Esophagus (tissue), 2 donors: ENCODE measurements at places on chromosomes 5 and 9. TPM values are rescaled to one million over a fixed set of nuclear protein-coding genes. Genes with fewer than 3 reads are reported as not detected.

The NR2F1 gene
- polyA plus RNA-seq, result 9.5 TPM

The TAS2R1 gene
- polyA plus RNA-seq, result not detected

The INSL6 gene
- polyA plus RNA-seq, result not detected

The ANKRD20A1 gene
- polyA plus RNA-seq, result 0.85 TPM

The SGCD gene
- polyA plus RNA-seq, result 0.84 TPM

The SNAPC4 gene
- polyA plus RNA-seq, result 3.5 TPM

The PCA3 gene
- polyA plus RNA-seq, result 0.06 TPM

The CDKN2B gene
- polyA plus RNA-seq, result 40.3 TPM

The ABO gene
- polyA plus RNA-seq, result 15.6 TPM

The SPINK6 gene
- polyA plus RNA-seq, result 0.06 TPM

The IFNA2 gene
- not detected for polyA plus RNA-seq

The HTR4 gene
- polyA plus RNA-seq, result 0.02 TPM

The RASGRF2 gene
- 0.40 TPM for polyA plus RNA-seq

The ELOVL7 gene
- polyA plus RNA-seq, result 2.2 TPM

The RANBP3L gene
- polyA plus RNA-seq, result 0.02 TPM
